Head of caudate nucleus (tissue), 42 donors: ENCODE measurements at places on chromosomes 2 and 18.

GRCh38 chr18:3758531-3758930 is 308.6 kb downstream of the TGIF1 start:
- no peak for DNase-seq

DNA sequence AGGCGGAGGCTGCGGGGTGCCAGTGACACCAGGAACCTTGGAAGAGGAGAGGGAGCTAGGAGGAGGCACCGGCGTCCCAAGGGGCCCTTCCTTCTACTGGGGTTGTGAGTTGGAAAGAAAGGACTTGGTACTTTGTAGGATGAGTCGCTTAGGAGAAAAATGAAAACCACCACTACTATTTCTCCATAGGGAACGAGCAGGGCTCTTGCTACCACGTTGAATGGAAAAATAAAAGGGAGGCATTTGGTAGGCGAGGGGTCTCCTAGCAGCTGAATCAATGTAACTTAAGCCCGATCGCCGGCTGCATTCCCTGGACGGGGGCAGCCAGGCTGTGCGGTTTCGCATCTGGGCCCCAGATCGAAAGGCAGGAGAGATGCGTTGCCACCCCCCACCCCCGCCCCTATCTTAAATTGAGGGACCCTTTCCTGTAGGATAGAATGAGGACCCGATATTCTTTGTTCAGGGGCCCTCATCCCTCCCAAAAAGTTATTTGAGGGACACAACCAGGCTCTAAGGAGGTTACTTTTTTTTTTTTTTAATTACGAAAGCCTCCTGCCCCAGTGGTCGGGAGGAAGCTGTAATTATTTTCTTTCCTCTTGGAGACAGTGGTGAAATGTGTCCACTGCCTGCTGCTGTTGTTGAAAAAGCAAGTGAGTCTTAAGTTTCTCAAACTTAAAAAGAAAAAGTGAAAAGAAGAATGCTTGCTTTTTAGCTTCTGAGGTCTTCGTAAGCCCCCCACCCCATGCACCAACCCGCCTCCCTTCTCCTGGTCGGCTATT is 1.3 kb downstream of the IGFBP2 start:
- no peak for DNase-seq

DNA sequence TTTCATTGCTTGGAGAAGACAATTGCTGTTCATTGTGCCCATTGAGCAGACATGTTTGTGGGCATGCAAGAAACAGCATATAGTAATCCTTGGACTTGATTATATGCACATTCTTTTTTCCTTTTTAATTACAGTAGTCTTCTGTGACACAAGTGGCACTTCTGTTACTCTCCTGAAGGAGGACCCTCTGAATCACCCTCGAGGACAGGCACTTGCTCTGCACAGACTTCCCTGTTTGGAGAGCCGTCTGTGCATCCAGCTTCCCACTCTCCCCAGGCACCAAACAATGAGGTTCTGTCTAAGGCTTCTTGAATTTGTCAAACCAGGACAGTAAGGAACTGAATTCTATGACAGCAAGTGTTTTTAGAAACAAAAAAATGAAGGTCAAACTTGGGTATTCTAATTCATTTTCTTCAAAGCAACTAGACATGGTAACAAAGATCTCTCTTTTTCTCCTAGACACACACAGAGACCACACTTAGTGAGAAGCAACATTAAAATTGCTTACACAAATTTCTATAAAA is 844.6 kb upstream of the ID2 start:
- no peak for DNase-seq

- DNase-seq, result no peak
Measured at GRCh38 chr2:171394164-171394740, 39.5 kb downstream of the METTL8 start.

DNA sequence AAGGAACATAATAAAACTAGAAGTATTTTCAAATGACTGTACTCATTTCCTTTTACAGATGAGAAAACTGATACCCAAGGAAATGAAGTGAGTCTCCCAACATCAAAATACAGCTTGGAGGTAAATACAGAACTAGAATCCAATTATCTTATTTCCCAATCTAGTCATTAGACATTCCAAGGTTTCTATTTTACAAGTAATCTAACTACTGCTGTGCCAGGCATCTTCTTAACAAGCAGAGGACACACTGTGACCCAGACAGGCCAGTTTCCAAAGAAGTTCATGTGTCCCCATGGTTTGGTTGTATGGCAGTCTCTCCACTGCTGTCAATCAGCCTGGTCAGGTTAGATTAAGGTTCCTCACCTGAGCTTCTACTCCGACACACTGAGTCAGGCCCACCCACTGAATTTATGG is 143.5 kb downstream of the THADA start:
- no peak for DNase-seq

DNA sequence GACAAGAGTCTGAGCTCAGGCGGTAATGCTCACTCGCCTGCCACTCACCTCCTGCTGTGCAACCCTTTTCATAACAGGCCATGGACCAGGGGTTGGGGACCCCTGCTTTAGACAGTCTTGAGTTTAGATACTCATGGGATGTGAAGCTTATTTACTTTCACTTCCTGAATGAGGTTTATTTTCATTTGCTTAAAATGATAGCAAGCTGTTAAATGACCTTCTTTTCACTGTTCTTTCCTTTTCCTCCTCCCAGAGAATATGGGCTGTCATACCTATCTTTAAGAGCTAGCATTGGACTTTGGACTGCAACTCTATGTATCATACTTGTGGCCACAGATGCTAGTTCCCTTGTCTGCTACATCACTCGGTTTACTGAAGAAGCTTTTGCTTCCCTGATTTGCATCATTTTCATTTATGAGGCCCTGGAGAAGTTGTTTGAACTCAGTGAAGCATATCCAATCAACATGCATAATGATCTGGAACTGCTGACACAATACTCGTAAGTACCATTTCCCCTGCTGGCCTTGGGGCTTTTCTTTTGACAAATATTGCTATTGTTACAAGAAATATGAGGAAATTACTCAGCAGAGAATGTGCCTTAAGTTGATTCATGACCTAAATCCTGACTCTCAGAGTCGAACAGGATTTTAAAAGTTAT is 168.5 kb downstream of the DPP4 start:
- no peak for DNase-seq

GRCh38 chr2:55901322-55901721 is 22.3 kb downstream of the EFEMP1 start:
- DNase-seq, result no peak

- no peak for DNase-seq
Measured at GRCh38 chr2:43576981-43577892, 18.6 kb downstream of the THADA start.

DNA sequence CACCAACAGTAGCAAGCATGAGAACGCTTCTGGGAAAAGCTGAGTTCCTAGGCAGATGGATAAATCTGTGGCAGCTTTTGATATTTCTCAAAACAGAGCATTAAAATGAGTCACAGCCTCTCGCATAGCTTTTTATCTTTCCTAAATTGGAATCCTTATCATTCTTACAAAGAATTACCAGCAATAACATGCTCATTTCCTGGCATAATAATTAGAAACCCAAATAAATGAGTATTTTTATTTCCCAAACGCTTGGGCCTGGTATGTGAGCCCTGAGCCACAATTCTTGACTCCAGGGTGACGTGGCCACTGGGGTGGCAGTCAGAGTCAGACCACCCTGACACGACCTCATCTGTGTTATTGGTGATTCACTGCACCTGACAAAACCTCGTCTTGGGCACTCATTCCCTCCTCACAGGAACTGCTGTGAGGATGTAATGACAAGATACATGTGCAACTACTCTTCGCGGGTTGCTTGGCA is 210.7 kb downstream of the ARL4C start:
- DNase-seq, result no peak

GRCh38 chr18:32771169-32771751 is 1.6 kb downstream of the KLHL14 start:
- no peak for DNase-seq

DNA sequence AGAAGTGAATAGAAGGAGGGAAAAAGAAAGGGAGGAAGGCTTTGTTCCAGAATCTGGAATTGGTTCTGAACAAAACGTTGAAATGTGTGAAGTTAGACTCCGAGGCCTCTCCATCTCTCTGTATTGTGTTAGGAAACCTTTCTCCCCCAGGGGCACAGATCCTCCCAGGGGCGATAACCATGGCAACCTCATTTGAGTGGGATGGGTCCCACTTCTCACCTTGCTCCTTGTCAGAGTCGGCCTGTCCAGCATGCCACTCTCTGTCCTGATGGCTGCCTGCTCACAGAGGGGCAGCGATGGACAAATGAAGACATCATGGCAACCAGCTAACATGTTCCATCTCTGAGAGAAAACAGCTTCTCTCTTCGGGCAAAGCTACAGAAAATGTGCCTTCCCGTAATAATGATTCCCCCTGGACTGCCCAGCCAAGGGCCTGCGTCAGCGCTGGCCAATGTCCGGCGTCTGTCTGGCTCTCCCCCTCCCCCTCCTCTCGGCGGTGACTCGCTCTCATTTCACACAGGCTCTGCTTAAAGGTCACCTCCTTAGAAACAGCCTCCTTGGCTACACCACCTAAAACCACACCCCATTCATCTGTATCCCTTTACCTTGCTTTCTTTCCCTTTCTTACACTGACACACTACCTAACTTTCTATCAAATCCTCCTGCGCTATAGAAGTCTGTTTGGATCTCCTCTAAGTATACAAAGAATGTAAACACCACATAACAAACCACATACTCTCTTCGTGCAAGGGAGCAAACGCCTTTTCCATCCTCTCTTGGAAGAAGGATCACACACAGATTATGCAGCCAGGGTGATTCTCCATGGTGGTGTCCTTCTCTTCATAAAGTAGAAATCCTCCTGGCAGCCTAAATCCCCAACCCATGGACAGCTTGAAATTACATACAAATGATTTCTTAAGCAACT is 32.1 kb upstream of the TTC39C start:
- DNase-seq, result no peak

GRCh38 chr2:217412721-217413120 is 552.9 kb upstream of the TNP1 start:
- DNase-seq, result no peak

GRCh38 chr18:65093346-65093745 is 657.5 kb upstream of the CDH7 start:
- DNase-seq, result peak; percentile 28

DNA sequence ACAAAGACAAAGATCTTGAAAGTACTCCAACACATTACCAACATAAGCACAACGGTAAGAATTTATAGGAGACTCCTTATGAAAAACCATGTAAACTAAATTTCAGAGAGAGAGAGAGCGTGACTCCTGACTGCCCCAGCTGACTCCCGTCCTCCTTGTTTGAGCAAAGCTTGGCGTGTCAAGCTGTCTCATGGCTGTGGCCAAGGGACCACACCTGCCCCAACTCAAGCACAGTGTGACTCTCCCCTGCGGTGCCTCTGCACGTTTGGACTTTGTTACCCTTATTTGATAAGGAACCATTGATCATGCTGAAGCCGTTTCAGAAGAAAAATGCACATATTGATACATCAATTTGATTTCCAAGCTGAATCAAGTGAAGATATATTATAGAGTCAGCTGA is 124.8 kb downstream of the COL6A3 start:
- DNase-seq, result no peak

DNA sequence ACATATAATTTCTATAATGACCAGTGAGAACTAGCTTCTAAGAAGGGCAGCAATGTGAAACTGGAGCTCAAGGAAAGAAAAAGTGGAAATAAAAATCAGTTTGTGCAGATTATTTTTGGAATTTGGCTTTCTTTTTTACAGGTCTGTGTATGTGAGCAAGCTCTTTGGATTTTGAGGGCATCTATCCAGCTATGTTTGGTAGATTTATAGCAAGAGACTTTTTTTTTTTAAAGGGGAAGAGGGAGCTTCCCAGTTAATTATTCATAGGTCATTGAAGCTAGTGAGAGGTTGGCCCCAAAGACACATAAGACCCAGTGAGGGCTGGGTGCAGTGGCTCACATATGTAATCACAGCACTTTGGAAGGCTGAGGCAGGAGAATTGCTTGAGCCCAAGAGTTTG is 24.0 kb upstream of the COLEC12 start:
- no peak for DNase-seq

DNA sequence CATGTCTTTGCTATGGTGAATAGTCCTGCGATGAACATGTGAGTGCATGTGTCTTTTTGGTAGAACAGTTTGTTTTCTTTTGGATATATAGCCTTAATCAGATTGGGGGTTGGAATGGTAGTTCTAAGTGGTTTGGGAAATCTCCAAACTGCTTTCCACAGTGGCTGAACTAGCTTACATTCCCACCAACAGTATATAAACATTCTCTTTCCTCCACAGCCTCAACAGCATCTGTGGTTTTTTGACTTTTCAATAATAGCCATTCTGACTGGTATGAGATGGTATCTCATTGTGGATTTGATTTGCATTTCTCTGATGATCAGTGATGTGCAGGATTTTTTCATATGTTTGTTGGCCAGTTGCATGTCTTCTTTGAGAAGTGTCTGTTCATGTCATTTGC is 112.2 kb upstream of the SESTD1 start:
- DNase-seq, result no peak

GRCh38 chr2:54685263-54685775 is 38.1 kb upstream of the EML6 start:
- no peak for DNase-seq

GRCh38 chr18:44917216-44918141 is 236.8 kb downstream of the SETBP1 start:
- no peak for DNase-seq

DNA sequence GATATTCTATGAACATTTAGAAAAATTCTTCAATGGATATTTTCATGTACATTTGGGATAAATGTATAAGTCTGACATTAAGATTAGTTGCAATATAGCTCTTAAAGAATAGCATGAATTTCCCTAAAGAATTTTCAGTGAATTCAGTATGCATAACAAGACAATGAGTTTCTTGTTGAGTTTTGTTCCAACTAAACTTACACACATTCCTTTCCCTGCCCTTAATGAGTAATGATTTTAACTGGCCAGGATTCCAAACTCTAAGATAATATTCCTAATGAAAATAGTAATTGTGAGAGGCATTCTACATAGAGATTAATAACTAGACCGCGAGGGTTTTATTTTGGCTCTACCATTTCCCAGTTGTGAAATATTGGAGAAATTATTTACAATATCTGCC is 390.3 kb upstream of the GALNT5 start:
- no peak for DNase-seq

DNA sequence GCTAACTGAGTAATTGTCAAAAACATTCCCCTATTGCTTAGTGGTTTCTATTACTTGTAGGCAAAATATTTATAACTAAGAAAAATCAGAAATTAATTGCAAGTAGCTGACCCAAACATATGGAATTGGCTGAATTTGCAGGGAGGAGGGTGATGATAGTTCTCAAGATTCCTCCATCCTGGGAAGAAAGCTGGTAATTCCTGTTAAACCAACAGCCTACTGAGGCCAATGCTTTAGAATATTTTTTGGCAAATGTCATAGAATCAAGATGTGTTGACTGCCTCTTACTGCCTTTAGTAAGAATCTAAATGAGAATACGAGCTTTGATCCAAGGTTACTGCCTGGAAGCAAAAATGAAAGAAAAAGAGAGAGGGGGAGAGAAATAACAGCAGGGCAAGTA is 120.0 kb downstream of the COL6A3 start:
- DNase-seq, result no peak

DNA sequence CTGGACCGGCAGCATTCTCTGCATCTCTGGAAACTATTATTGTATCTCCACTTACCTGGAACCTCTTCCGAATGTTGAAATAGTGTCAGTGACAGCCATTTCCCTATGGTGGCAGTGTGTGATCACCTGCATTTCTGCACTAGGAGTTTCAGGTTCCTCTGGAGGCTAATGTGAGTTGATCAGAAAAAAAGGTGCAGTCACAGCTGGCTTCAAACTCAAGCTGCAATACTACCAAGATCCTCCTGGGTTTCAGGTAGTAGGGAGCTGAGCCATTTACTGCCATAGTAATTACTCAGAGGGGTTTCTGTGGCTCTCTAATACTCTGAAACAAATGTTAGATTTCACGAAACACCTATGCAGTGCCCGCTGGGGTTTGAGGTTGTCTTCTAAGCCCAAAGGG is 183.5 kb upstream of the OSR1 start:
- DNase-seq, result no peak
